ENCODE measurements at places on chromosomes 5 and 9.

GRCh38 chr9:93128715-93129224 is 5.3 kb downstream of the NINJ1 start:
- no peak for DNase-seq

DNA sequence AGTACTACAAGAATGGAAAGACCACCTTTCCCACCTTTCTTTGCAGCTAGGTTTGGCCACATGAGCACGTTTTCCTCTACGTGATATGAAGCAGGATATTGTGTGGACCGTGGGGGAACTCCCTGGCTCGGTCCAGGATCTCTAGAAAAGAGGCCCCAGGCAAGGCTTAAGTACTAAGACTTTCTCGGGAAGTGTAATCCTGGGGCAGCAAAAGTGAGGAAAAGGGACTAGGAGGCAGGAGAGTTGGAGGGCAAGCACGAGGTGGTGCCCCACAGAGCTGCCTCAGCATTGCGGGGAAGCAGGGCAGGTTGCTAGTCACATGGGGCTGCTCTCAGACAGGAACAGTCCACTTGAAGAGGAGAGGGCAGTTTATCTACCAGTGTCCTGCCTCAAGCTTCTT is 235.1 kb downstream of the GADD45G start:
- DNase-seq, result no peak

GRCh38 chr5:55750499-55750898 is 12.6 kb downstream of the DDX4 start:
- no peak for DNase-seq

GRCh38 chr9:126515001-126515872 is 98.5 kb upstream of the LMX1B start:
- peak; percentile 34 for DNase-seq

GRCh38 chr5:40046792-40047191 is 622.0 kb upstream of the DAB2 start:
- no peak for DNase-seq

- DNase-seq, result no peak
These were observed 352.6 kb upstream of the PANK3 start for GRCh38 chr5:168931638-168932345.

- DNase-seq, result no peak
These were observed 45.7 kb downstream of the TEX10 start for GRCh38 chr9:100307080-100307479.

DNA sequence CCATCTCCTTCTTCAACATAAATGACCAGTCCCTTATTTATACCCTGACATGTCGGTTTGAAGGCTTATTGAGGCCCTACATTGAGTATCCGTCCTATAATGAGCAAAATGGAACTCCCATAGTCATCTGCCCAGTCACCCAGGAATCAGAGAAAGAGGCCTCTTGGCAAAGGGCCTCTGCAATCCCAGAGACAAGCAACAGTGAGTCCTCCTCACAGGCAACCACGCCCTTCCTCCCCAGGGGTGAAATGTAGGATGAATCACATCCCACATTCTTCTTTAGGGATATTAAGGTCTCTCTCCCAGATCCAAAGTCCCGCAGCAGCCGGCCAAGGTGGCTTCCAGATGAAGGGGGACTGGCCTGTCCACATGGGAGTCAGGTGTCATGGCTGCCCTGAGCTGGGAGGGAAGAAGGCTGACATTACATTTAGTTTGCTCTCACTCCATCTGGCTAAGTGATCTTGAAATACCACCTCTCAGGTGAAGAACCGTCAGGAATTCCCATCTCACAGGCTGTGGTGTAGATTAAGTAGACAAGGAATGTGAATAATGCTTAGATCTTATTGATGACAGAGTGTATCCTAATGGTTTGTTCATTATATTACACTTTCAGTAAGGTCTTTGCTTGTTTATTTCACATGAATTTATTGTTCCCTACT is 38.2 kb upstream of the BTNL3 start:
- DNase-seq, result no peak

- DNase-seq, result no peak
These were observed 22.9 kb upstream of the AOPEP start for GRCh38 chr9:94703488-94704140.

DNA sequence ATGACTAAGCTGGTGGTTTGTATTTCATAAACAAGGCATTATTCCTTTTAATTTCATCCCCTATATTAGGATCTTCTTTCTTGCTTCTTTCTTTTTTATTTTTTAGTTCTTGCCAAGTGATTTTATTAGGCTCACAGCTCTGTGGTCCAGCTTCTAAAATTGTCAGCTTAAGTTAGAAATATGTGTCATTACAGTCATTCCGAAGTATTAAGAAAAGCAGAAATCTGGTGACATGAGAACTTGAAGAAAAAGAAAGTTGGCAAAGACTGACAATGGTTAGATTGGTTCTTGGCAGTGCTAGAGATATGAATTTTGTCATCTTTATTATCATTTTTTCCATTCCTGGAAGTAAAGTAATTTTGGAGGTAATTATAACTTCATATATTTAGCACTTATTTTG is 166.5 kb upstream of the PRR16 start:
- DNase-seq, result no peak

DNA sequence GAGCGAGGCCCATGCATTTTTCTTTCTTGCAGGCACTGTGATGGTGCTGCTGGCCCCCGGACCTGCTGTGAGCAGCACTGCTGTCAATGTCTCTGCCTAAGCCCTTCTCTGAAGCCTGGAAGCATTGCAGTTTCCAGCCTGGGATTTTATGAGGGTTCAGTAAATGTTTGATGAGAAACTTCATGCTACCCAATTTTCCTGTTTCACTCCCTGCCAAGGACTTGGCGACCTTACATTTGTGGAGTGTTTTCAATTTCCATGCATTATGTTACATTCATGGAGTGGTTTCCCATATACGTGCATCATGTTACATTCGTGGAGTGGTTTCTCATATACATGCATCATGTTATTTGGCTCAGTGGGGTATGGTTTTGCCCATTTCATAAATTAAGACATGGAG is 90.7 kb upstream of the PTCH1 start:
- no peak for DNase-seq

- DNase-seq, result peak; percentile 67
These were observed 37.4 kb downstream of the PRRX2 start for GRCh38 chr9:129702589-129703520.

- DNase-seq, result no peak
These were observed 15.4 kb downstream of the CCDC69 start for GRCh38 chr5:151208481-151208914.

DNA sequence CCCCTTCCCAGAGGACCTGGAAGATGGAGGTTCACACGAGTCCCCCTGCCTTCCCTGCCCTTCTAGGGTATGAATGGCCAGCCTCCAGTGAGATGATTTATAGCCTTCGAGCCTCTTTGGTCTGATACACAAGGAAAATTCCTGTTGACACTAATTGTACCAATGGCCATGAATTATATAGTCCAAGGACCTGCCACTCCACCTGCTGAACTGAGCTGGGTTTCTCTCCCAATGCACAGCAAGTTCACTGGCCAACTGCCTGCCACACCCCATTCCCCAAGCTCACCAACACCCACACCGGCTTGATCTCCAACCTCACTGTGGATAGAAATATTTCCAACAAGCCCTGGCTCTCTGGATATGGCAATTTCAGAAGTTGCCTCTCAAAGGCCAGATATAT is 9.3 kb upstream of the ADRA1B start:
- DNase-seq, result no peak

DNA sequence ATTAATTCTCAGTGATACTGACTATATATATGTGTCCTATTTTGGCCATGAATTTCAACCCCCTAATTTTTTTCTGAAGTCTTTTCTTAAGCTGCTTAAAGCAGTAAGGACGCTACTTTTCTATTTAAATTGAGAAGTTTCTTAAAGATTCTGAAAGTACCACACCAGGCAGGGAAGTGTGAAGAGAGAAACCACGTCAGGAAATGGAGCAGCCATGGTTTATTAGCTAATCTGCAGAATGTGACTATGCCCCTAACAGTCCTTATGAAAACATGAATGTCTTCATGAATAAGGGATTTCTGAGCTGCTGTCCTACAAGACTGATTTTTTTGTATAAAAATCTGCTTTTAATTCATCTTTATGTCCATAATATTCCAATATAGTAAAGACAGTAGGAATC is 1724.3 kb upstream of the C9orf72 start:
- DNase-seq, result no peak

DNA sequence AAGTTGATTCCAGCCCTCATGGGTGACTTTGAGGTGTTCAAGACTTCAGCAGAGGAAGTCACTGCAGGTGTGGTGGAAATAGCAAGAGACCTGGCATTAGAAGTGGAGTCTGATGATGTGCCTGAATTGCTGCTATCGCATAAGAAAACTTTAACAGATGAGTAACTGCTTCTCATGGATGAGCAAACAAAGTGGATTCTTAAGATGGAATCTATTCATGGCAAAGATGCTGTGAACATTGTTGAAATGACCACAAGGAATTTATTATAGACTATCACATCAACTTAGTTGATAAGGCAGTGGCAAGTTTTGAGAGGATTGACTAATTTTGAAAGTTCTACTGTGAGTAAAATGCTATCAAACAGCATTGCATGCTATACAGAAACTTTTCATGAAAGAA is 17.1 kb upstream of the POU4F3 start:
- DNase-seq, result no peak

GRCh38 chr9:20376731-20377375 is 245.4 kb downstream of the MLLT3 start:
- no peak for DNase-seq

GRCh38 chr9:121876658-121877271 is 216.3 kb downstream of the TTLL11 start:
- DNase-seq, result no peak

- DNase-seq, result peak; percentile 81
These were observed 509.1 kb downstream of the RAB3C start for GRCh38 chr5:59091965-59092364.

- DNase-seq, result no peak
These were observed 581.8 kb upstream of the C9orf72 start for GRCh38 chr9:28155067-28155466.

DNA sequence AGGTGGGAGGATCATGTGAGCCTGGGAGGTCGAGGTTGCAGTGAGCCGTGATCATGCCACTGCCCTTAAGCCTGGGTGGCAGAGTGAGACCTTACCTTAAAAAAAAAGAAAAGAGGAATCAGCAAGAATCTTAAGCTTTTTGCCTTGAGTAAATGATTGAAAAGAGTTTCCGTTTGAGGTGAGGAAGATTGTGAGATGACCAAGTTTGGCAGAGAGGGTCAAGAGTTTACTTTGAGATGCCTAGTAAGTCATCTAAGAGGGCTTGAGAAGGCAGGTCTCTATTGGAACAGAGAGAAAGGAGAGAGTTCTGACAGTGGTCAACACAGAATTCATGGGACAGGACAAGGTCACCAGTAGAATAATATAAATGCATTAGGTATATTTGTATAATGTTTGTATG is 572.1 kb downstream of the TLE4 start:
- no peak for DNase-seq

DNA sequence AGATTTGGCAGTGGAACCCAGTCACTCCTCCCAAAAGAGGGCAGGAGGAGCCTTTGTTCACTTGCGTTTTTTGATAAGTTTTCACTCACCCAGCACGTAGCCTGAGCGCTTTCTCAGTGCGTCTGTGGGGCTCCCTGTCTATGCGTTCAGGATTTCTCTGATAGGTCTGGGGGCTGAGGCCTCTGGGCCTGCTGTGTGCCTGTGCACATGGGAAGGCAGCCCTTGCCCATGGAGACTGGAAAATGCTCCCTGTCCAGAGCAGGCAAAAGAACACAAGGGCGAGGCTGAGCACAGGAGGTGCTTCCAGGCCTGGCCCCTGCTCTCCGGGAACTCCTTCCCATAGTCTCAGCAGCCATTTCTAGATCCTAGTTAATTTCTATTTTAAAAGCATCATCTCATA is 249.9 kb downstream of the FSTL4 start:
- DNase-seq, result no peak

DNA sequence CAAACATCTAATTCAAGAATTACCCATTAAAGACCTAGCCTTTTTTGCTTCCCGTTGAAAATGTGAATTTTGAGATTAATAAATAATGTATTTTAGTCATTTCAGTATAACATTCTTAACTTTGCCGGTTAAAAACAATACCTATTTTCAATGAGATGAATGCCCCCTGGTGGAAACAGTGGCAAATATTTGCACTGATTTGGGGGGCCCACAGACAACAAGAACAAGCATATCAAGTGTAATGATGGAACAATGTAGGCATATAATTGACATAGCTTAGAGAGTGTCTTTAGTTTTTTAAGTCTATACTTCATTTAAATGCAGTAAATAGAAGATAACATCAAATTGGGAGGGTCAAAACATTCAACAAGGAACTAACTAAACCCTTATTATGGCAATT is 111.9 kb downstream of the NTRK2 start:
- no peak for DNase-seq

DNA sequence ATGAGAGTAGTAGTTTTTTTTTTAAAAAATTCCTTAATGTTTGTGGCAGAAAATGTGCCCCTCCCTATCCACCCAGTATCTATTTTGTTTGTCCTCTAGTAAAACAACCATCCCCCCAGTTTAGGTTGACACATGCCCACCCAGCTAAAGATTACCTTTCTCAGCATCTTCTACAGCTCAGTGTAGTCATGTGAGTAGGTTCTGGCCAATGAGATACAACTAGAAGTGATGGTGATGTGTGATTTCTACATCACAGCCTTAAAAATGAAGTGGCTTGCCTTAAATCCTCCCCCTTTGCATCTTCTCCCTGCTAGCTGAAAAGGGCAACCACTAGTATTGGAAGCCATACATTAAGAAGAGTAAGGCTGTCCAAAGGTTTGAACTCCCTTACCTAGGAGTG is 14.9 kb downstream of the CHD1 start:
- DNase-seq, result no peak

DNA sequence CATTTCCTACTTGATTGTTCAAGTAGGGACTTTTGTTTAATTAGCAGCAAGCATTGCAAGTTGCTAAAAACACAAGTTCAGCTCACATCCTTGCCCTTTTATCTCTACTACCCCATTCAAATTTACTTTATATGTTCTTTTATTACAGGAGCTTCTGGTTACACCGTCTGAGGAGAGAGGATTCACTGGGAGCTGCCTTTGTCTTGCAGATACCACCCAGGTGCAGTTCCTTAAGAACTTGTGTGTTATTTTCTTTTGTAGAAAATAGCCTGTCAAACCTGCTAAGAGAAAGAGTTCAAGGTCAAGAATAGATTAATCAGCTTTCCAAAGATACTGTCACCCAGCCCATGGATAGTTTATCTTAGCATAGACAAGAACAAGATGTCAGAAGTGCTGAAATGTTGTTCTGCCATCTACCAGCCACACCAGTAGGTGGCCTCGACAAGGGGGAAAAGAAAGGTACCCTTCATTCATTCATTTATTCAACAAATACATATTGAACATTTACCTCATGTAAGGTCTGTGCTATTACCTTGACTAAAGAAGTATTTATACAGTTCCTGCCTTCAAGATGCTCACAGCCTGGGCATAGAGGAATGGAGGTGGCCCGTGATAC is 750.3 kb downstream of the MAT2B start:
- no peak for DNase-seq
